ENCODE measurements at places on chromosomes 6 and 20. TPM values are rescaled to one million over a fixed set of nuclear protein-coding genes. Genes with fewer than 3 reads are reported as not detected.

The SLPI gene
- total RNA-seq, result 194 TPM

The SLC16A10 gene
- 81.5 TPM for total RNA-seq

The KHDRBS2 gene
- not detected for total RNA-seq

The COL21A1 gene
- total RNA-seq, result 0.19 TPM

The WFDC2 gene
- total RNA-seq, result not detected

The HSPA1L gene
- total RNA-seq, result 4.4 TPM

The DEFB132 gene
- total RNA-seq, result not detected
